Activated CD4-positive, alpha-beta T cell treated with anti-CD3 and anti-CD28 coated beads, Interleukin-2, amount 10 ng/mL, durations not matched to agents 7 days and 5 days (primary cell): ENCODE measurements at places on chromosomes 1 and 21.

DNA sequence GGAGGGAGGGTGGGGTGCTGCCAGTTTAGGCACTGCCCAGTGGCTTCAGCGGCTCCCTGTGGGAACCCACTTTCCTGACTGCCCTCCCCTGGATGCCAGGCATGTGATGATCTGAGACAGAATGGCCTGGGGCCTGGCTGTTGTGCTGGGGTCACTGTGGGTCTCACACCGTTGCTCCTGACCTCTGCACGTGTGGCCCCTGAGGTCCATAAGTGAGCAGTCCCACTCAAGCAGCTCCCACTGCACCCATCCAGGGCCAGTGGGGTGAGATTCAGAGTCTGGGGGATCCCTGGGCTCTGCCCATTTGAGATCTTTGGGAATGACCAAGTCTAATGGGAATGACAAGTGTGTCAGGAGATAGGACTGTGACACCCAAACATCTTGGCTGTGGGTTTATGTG lies 18.0 kb downstream of the PODN start:
- no peak for DNase-seq

DNA sequence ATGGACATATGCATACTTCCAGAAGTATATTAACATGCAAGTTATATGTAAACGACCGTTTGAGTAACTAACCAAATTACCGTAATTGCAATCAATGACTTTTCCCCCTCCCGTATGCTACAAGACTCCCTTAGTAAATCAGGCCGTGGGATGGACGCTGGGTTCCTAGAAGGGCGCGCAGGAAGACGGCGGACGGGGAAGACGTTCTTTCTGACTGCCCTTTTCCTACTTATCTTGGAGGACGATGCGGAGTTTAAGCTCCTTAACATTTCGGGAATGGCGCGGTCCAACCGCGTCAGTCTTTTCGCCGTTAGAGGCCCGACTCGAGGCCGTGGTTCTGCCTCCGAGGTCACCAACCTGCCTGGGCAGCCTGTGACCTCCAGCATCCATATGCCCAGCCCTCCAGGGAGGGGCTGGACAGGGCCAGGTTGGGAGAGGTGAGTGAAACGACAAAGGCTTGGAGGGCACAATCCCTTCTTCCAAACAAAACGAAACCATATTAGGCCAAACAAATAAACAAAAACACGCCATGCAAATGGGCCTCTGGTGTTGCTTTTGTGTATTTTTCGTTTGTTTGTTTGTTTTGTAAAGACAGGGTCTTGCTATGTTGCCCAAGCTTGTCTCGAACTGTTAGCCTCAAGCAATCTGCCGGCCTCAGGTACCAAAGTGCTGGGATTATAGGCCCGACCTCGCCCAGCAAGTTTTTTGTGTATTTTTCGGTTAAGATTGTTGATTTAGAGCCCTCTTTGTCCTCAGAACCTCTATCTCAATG lies 873 bp upstream of the PI4KB start:
- no peak for DNase-seq

DNA sequence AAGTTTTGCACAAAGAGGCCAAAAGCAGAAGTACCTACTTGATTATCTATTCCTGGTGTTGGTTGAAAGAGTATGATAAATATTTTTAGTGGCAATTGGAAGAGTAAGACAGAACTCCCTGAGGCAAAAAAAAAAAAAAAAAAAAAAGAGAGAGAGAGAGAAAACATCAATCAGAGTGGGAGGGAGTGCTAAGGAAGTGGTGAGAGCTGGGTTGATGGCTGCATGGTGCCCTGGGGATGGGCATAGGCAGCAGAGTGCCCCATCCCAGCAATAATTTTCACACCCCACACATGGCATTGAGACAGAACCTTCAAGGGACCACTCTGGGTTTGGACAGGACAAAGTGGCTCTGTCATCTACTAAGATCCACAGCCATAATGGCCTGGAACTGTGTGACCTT lies 59.4 kb upstream of the FAM20B start:
- no peak for DNase-seq

DNA sequence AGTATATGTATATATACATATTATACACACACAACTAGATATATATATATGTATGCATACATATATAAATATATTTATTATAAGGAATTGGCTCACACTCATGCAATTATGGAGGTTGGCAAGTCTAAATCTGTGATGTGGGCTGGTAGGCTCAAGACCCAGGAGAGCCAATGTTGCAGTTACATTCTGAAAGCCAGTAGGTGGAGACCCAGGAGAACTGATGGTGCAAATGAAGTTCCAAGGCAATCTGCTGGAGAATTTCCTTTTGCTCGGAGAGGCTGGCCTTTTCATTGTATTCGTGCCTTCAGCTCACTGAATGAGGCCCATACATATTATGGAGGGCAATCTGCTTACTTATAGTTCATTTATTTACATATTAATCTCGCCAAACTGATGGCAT lies 9.4 kb downstream of the IVL start:
- DNase-seq = no peak

- DNase-seq = peak; percentile 53
Measured at GRCh38 chr1:145960468-145961108, 2.8 kb upstream of the LIX1L start.

DNA sequence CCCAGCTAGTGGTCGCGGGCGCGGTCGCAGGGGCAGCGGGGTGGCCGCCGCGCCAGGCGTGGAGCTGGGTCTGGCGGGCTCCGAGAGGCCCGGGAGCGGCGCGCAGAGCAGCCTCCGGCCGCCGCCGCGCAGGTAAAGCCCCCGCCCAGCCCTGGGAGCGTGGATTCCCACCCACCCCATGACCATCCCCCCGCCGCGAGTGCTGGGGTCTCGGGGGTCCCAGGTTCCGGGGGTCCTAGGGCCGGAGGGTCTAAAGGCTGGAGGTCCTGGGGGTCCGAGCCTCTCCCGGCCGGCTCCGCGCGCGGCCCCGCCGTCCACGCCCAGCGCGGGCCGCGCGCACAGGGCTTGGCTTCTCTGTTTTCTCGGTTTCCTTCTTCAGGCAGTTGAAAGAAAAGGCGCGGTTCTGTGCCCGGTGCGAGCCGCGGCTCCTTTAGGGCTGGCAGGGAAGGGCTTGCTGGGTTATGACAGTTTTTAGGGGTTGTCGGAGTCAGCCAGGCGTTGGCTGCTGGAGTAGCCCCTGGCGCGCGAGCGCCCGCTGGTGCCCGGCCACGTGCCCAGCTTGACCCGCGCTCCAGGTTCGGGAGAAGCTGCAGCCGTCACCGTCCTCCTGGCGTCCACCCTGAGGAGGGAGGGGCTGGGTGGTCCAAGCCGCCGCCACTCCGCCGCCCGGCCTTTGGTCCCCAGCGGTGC lies 359 bp downstream of the LRRC3 start:
- DNase-seq = peak; percentile 57

DNA sequence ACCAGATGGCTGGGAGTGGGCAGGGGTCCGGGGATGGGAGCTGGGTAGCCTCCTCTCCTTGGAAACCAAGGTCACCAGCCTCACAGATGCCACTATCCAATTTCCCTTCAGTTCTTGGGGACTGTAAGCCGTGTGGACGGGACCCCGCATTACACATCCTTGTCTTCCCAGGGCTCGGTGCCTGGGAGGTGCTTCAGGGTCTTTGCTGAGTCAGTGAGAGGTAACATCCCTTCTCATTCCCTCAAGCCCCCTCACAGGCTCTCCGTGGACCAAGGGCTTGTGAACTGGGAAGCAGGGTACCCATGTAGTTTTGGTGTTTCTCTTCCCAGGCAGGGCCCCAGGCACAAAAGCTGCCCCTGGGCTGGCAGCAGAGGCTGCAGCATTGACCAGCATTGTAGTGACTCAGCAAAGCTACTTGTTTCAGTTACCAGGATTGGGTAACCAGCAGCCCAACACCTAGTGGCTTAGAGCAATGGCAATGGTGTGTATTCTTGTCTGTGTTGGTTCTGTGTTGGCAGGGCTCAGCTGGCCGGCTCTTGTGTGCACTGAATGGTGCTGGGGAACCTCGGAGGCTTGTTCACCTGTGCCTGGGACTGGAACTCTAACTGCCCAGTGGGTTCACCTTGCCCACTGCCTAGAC lies 24.6 kb upstream of the PCBP3 start:
- no peak for DNase-seq

- DNase-seq = no peak
Measured at GRCh38 chr1:208581209-208581608, 337.0 kb upstream of the PLXNA2 start.

GRCh38 chr1:24866211-24867083 lies 63.6 kb downstream of the RUNX3 start:
- no peak for DNase-seq

GRCh38 chr1:206047271-206047670 lies 5.7 kb upstream of the RHEX start:
- DNase-seq = no peak

DNA sequence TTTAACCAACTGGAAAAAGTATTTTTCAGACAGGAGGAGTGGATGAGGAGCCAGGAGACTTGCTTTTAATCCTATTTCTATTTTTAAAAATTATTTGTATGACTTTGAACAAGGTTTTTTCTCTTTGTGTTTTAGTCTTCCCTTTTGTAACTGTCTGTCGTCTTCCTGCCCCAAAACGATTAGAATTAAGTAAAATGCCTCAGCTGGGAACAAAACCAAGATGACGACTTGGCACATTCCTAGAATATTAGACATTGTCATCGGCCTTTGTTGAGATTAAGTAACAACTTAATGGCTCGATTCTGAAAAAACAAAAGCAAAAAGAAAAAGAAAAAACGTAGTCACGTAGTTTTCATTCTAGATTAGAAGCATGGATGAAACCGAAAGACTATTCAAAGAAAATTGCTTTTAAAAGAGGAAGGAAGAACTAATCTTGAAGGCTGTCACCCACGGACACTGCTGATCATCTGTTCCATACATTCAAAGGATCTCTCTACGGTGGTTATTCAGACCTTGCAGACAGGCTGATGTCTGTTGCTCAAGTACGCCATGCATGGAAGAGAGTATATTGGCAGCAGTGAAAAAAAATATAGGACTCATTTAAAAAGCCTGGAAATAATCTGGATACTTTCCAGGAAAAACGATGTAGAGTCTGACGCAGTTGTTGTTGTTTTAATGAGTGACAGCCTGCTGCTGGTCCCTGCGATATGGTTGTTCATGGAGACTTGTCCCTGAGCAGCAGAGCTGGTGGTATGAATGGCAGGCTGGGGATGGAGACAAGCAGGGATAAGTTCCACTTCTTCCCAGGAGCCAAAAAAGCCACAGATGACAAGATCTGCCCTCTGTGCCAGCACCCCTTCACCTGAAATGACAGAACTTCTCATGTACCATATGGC lies 16.8 kb downstream of the GNG4 start:
- DNase-seq = no peak

- no peak for DNase-seq
Measured at GRCh38 chr1:155219592-155220031, 11.1 kb downstream of the MTX1 start.

DNA sequence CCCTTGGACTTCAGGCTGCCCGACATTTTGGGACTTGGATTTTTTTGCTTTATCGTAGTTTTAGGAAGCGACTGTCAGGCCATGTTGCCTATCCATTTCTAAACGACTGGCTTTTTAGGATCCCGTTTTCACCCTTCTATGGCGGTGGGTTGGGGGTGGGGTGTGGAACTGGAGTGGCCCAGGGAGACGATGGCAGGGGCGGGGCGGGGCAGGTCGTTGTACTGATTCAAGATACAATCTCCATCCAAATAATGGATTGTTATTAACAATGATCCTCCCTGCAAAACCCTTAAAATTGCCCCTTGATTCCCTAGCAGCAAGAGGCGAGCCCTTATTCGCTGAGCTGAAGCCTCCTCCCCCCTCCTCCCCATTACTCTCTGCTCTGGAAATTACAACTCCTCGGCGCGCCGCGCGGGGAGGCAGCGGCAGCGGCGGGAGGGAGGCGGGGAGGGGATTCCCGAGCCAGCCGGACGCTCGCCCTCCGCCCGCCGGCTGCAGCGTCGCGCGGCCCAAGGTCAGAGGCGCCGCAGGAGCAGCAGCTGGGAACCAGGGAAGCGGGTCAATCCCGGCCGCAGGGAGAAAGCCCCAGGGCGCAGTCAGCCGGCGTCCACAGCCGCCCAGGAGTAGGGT lies at the start of gene TRIM67:
TRIM67 (plus strand) TSS at position 392 of the 630 bp plus-strand sequence. CDS start 912 bp downstream, outside the sequence.
- no peak for DNase-seq

- no peak for DNase-seq
Measured at GRCh38 chr1:59747420-59748024, 67.2 kb upstream of the HOOK1 start.

DNA sequence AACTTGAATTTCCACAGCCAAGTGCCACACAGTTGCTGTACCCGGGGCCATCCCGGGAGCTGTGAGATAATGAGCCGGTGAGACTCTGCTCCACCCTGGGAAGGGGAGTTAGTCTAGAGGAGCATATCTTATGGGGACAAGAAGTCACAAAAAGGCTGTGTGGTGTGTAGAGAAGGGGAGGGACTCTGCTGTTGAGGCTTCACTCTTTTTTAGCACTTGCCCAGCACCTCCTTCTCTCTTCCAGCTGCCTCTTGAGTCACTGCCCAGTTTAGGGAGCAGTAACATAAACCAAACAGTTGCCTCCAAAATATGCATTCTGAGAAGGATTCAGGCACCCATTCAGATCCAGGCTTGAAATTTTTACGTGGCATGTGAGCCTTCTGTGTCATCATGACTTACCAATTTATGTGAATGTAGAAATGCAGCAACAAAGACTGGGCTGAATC lies 744 bp upstream of the WDR26 start:
- DNase-seq = no peak

- DNase-seq = no peak
Measured at GRCh38 chr21:44391345-44392091, 38.1 kb downstream of the TRPM2 start.

- DNase-seq = no peak
Measured at GRCh38 chr1:93448292-93448982, 519 bp downstream of the FNBP1L start.

GRCh38 chr1:161038523-161039153 lies at the start of gene TSTD1:
Gene TSTD1 (minus strand): TSS chr1:161038964. CDS start chr1:161038889, 75 bp downstream.
- peak; percentile 91 for DNase-seq

- peak; percentile 72 for DNase-seq
Measured at GRCh38 chr1:247407180-247407616, 8.8 kb upstream of the NLRP3 start.

- no peak for DNase-seq
Measured at GRCh38 chr21:45336870-45337269, 49.2 kb upstream of the POFUT2 start.

GRCh38 chr1:41580021-41580420 lies 95.5 kb upstream of the EDN2 start:
- no peak for DNase-seq

- no peak for DNase-seq
Measured at GRCh38 chr1:173789841-173790240, 34.6 kb upstream of the DARS2 start.

- no peak for DNase-seq
Measured at GRCh38 chr1:27779122-27779521, 6.1 kb downstream of the STX12 start.

- DNase-seq = no peak
Measured at GRCh38 chr1:203278082-203278884, 27.0 kb upstream of the BTG2 start.
